ENCODE measurements at places on chromosomes 11 and 22.

DNA sequence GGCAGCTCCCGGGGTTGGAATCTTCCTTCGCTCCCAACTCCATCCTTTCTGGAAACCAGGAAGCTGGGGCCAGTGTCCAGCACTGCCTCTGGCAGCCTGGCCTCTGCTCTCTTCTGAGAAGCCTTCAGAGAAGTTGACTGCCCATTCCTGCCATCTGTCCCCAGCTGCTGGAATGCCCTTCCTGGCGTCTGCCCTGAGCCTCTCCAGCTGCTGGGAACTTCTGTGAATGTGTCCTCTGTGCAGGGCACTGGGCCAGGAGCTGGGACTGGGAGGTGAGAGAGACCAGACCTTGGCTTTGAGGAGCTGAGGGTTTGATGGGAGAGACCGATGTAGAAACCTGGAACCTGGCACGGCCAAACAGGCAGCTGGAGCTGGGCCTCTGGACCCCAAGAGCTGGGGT, 5.9 kb upstream of the SOX10 start:
- no peak for DNase-seq
- H3K27ac ChIP-seq: no peak overlapping the region
- no peaks in the 10 kb centered on the region for H3K36me3 ChIP-seq

DNA sequence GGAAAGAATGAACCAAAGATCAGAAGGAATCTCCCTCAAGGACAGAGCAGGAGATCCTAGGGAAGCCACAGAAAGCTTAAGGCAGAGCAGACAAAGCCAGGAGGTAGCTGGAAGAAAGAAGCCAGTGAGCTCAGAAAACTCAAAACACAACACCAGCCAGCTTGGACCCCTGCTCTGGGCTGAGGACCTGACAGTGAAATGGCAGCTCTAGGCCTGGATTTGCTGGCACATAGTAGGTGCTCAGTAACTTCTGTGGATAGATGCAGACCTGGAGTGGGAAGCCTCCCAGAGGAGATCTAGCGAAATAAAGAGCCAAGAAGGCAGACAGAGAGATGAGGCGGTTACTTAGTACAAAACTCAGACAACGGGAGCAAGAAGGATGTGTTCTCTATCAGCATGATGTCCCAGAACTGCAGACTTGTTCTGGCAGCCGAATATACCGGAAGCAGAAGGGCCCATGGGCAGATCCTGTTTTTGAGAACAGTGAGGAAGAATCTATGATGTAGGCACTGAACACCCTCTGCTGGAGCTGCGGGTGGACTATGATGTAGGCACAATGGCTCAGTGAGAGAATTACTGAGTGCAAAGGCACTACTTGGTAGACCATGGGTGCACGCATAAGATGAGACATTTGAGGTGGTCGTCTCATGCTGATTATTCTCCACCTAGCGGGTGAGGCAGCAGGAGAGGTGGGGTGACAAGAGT, 4.8 kb downstream of the ROBO4 start:
- DNase-seq: no peak
- H3K36me3 ChIP-seq: no peaks in the 10 kb centered on the region
- H3K27me3 ChIP-seq: peaks cover 2% of the 10 kb centered on the region
- H3K4me3 ChIP-seq: no peak overlapping the region
- H3K4me1 ChIP-seq: no peaks in the 10 kb centered on the region

DNA sequence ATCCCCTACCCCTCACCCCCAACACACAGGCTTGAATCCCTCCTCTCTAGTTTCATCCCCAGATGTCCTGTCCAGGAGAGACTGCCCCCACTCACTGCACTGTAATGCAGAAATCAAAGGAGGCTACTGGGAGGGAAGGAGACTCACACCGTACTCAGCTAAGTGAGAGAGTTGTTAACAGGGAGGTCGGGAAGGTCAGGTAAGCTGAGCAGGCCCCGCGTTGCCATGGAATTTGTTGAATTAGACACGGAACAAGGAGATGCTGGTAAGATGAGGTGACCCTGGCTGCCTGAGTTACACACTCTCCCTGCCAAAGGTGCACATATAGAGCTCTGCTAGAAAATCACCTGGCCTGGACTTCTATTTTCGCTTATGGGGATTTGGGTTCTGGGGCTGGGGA, 197.9 kb downstream of the NXPE2 start:
- H3K36me3 ChIP-seq: no peaks in the 10 kb centered on the region
- DNase-seq: no peak
- H3K4me1 ChIP-seq: no peaks in the 10 kb centered on the region
- H3K4me3 ChIP-seq: no peak overlapping the region
- H3K27me3 ChIP-seq: no peaks in the 10 kb centered on the region
- H3K27ac ChIP-seq: no peak overlapping the region

DNA sequence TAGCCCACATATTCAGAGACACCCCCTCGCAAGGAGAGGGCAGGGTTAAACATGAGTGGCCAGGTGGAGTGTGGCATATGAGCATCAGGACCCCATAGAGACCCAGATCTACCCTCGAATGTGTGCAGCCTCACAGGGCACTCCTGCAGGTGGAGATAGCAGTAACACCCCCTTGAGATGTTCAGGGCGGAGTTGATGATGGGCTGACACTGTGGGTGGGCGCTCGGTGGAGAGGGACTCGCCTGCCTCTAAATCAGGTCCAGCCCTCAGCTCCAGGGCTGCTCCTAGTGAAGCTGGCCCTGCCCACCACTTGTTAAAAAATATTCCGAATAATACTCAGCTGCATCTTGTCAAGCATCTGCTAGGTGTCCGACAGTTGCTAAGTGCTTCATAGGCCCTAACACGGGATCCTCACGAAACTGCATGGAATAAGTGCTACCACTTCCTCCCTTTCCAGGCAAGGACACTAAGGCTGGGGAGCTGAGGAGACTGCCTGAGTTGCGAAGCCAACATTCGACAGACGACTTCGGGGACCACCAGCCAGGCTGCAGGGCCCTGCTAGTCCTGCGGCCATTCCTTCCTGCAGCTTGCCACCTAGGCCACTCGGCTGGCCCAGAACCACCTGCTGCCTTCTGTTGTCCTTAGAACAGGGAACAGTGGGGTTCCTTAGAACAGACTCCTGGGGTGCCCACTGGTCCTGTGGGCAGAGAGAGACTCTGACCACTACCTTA, 74.0 kb upstream of the WNT11 start:
- H3K4me1 ChIP-seq: peaks cover 33% of the 10 kb centered on the region
- no peak overlapping the region for H3K27ac ChIP-seq
- no peaks in the 10 kb centered on the region for H3K36me3 ChIP-seq
- no peak for DNase-seq
- H3K4me3 ChIP-seq: no peak overlapping the region
- H3K27me3 ChIP-seq: no peaks in the 10 kb centered on the region

DNA sequence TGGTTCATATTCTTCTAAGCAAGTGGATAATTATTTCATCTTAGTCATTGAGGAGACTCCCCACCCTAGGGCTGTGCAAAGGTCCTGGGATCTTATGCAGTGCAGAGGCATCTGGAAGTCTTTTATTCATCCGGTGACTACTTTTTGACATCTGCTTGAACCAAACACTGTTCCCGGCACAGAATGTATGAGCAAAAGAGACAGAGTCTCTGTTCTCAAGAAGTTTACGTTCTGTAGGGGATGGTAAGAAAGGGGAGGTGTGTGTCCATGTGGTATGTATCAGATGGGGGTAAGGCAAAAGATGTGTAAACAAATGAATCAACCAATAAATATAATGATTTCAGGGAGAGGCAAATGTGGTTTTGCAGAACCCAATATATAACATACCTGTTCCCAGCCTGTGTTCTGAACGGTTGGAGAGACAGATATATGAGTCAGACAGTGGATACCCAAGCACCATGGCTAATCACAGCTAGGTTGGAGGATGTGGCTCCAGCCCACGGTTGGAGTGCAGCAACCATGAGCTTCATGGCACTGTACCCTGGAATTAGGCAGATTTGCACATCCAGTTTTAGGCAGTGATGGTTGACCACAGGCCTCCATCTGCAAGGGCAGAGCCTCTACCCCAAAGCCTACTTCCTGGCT, 75.1 kb upstream of the CADM1 start:
- DNase-seq: no peak
- no peaks in the 10 kb centered on the region for H3K27me3 ChIP-seq
- no peaks in the 10 kb centered on the region for H3K36me3 ChIP-seq
- H3K27ac ChIP-seq: no peak overlapping the region

DNA sequence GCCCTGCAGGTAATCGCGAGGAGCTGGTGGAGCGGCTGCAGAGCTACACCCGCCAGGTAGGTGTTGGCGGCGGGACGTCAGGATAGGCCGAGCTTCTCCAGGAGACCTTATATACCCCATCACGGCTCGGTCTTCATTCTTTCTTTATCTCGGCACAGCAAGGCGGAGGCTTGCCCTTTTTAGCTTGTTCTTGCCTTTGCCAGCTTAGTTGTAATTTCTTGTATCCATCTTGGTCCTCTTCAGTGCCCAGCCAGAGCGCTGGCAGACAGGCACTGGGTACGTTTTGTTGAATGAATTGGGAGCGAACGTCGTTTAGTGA, 459 bp downstream of the SF3B2 start:
- no peak for DNase-seq
- H3K27ac ChIP-seq: peak overlapping the region; percentile 82
- H3K4me3 ChIP-seq: peak overlapping the region; percentile 99
